Activated CD4-positive, alpha-beta T cell treated with anti-CD3 and anti-CD28 coated beads, Interleukin-2, amount 10 ng/mL, durations not matched to agents 7 days and 5 days (primary cell): ENCODE measurements at places on chromosomes 2 and 18.

GRCh38 chr18:79875531-79875919 is 75.9 kb downstream of the SLC66A2 start:
- DNase-seq = no peak

DNA sequence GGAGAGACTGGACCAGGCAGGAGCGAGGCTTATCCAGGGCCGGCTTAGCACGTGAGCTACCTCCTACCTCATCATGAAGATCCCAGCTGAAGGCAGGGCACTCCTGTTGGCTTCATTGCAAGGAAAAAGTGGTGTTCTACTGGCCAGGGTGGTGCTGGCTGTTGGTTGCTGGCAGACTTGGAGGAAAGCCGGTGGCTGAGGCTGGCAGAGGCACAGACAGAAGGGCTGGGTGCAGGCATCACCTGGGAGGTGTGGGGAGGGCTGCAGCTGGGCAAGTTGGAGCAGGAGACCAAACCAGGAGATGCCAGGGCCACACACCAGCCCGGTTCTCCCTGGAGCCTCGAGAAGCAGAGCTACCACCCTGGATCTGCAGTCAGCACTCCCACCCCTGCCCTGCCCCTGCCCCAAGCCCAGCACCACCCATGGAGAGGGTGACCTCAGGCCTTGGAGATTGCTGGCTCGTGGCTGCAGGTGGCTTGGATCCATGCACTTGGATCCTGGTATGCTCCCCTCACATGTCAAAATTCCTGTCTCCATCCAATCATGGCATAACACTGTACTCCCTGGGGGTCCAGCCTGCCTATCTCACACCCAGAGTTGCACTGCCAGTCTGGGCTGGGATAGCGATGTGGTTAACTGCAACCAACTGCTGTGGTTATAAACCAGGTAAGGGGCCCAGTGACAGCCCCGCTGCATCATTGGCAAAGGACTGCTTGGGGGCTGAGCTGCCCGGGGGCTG is 49.7 kb downstream of the GLI2 start:
- no peak for DNase-seq

- DNase-seq = no peak
Observed at GRCh38 chr2:120914839-120915521, 179.3 kb downstream of the GLI2 start.

DNA sequence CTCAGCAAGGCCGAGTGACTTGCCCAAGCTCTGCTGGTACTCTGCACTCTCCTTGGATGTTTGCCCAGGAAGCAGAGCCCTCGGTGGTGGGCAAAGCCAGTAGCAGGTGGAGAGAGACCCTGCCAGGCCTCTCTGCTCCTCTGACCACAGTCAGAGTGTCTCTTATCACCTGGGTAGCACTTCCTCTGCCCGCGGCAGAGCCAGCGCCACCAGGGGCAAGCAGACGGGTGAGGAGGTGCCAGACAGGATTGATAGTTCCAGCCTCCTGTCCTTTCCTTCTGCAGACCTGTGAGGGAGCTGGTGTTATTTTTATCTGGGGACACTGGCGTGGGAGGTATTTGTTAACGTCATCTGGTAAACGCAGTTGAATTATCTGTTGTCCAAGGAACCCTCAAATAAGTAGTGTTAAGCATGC is 152.9 kb downstream of the SMAD7 start:
- DNase-seq = no peak

GRCh38 chr18:79530821-79531220 is 135.1 kb downstream of the NFATC1 start:
- DNase-seq = no peak

DNA sequence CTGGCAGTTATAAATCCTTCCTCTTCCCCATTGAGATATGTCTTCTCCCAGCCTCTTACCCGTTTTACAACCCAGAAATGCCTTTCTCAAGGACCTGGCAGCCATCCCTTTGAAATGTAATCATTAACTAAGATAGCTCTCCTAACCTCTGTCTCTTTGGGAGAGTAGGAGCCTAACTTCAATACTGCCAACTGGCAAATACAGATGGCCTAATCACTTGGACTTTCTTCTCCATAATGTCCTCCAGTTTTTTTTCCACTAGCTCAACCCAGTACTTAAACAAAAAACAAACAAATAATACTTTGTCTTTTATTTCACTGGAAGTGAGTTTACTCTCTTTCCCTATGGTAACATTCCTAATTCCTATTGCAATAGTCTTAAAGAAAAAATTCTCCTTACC is 1391.1 kb downstream of the SUCLG1 start:
- no peak for DNase-seq

DNA sequence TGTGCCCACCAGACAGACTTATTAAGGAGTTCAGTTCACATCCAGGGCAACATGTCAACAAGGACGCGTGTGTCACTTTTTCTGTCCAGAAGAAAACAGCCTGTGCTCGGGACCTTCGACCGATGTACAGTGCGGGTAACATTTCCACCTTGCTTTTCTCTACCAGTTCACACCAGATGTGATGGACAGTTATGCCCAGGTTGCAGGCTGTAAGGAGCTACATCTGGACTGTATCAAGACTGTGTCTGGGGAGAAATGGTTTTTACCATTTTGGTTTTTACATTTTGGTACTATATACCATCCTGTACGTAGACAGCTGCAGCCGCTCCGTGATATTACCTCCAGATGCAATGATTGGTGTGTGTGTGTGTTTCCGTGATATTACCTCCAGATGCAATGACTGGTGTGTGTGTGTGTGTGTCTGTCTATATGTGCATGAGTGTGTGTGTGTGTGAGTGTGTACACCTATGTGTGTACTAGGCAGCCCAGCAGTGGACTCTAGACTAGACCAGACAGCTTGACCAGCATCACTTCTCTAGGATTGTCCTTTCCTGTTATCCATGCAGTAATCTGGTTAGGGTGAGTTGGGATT is 118.0 kb downstream of the COL6A3 start:
- no peak for DNase-seq

DNA sequence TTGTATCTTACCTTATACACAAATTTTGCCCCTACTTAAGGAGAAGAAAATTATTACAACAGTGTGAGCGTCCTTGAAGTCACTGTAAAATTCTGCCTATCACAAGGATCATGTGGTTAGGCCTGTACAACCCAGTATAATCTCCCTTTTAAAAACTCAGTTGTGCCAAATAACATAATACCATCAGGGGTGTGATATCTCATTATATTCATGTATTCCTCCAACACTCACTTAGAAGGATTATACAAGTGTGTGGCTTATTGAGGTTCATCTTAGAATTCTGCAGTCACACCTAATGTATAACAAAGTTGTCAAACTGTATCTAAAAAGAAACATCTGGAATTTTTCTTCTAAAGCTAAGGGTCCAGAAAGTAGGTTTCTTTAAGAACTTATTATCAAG is 998.8 kb upstream of the LRRTM1 start:
- no peak for DNase-seq

GRCh38 chr2:181131584-181131983 is 151.2 kb downstream of the UBE2E3 start:
- no peak for DNase-seq

- DNase-seq = no peak
Observed at GRCh38 chr2:56357655-56358295, 174.0 kb downstream of the CCDC85A start.

DNA sequence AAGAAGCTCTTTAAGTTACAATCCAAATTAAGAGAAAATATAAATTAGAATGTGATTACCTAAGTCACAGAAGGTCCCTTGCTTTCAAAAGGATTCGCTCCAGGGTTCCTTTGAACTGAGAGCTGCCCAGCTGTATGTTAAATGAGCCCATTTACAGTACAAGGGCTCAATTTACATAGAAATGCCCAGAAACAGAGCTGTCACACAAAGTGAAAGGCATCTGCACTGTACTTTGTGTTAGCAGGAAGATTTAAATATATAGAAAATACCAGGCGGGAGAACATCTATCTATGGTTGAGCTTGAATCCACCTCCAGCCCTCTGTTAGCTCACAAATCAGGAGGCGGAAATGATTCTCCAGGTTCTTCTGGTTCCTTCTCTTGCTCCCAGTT is 272.9 kb downstream of the PAX3 start:
- DNase-seq = no peak

DNA sequence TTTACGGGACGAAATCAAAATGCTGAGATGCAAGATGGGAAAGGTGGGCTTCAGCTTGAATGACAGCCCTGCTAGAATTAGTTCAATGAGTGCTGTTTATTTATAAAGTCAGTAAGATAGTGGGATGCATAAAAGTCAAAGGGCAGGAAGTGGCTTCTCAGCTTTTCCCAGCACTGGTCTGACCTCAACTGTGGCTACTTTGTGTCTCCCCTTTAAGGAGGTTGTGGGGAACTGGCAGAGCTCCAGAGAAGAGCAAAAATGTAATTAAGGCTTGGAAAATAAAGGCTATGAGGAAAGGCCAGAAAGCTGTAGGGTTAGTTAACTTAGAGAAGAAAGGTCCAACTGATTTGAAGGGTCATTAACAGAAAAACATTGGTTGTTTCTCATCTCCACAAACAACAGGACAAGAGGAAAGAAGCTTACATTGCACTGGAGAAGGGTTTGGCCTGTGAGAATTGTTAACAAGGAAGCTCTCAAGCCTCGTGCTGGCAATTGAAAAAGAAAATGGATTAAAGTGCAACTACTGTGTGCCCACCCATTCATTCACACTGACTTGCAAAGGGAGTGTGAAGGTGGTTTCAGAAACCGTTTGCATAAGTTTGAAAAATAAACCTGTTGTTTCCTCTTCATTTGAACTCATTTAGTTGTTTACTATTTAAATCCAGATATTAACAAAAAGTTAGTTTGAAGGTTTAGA is 68.8 kb upstream of the CD28 start:
- DNase-seq = peak; percentile 7

DNA sequence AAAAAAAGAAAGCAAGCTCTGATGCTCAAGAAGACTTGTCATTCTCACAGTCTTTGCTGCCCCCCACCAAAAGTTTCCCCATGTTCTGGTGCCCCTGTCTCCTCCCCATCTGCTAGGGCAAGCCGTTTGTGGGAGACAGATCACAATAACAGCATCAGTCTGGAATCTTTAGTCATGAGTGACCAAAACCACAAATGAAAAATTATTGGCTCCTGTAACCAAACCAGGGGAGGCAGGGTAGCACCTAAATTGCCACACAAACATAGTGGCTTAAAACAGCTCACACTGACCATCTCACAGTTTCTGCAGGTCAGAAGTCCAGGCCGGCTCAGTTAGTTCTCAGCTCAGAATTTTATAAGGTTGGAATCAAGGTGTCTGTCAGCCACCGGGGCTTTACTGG is 9.1 kb upstream of the B3GNT7 start:
- DNase-seq = no peak

DNA sequence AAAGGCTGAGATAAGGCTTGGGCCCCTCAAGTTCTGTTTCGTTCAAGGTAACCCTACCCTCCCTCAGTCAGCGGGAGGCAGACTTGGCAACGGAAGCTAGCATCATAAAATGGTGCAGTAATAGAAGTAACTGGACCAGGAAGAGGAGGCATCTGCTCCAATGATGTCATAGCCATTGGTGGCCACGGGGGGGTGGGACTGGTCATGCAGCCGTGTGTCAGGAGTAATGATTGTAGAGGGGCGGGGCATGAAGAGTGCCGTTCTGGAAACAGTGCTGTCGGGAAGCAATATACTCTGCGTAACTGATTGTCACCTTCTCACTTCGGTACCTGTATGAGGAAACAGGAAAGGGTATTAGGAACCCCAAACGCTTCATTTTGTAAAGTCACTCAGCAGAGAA is 6.9 kb upstream of the POLR2D start:
- DNase-seq = no peak

DNA sequence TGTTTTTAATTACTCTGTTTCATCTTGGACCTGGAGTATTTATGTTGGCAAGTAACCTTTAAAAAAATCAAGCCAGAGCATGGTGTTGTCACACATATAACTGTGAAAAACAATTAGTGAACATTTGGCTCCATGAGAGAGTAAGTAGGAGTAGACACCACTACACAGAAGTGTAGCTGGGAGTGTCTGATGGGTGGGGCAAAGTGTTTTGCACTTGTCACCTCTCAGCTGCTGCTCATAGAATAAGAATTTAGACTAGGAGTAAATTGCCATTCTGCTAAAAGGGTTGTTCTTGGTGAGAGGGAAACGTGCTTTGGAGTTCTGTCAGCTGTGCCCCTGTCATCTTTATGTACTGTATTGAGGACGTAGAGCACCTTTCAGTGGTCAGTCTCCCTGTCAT is 114.5 kb downstream of the TTC27 start:
- no peak for DNase-seq

GRCh38 chr2:136901732-136902131 is 136.4 kb downstream of the THSD7B start:
- DNase-seq = no peak

- peak; percentile 14 for DNase-seq
Observed at GRCh38 chr2:215982465-215982875, 30.9 kb downstream of the MREG start.

GRCh38 chr2:83941886-83942285 is 517.2 kb downstream of the SUCLG1 start:
- DNase-seq = no peak

- no peak for DNase-seq
Observed at GRCh38 chr2:12498286-12498685, 218.4 kb upstream of the TRIB2 start.

DNA sequence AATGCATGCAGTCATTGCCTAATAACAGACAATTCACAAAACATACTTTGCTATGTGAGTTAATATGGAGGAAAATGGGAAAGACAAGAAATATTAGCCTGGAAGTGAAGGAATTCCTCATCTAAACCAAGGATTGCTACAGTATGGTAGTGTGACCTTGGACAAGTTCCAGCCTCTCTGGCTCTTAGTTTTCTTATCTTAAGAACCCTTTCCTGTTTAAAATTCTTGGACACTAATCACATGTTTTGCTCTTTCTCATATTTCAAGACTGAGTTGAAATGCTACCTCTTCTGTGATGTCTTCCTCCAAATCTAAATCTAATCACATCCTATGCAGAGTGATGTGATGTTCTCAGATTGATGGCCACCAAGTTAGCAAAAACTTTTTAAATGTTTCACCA is 20.8 kb upstream of the ADAM23 start:
- no peak for DNase-seq

DNA sequence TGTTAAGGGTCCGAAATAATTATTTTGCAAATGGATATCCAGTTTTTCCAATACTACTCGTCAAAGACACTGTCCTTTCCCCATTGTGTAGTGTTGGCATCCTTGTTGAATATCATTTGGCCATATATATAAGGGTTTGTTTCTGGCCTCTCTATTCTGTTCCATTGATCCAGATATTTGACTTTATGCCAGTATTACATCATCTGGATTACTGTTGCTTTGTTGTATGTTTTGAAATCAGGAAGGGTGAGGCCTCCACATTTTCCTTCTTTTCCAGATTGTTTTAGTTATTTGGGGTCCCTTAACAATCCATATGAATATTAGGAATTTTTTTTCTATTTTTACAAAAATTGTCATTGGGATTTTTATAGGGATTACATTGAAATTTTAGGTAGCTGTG is 244.1 kb downstream of the GPD2 start:
- no peak for DNase-seq
